ENCODE measurements at places on chromosomes 13 and 19.
A peak's percentile ranks its signal among the peaks of the same experiment; 100 is the strongest.

GRCh38 chr13:100650326-100650725, 24.3 kb downstream of the TMTC4 start:
- DNase-seq: peak; percentile 85

DNA sequence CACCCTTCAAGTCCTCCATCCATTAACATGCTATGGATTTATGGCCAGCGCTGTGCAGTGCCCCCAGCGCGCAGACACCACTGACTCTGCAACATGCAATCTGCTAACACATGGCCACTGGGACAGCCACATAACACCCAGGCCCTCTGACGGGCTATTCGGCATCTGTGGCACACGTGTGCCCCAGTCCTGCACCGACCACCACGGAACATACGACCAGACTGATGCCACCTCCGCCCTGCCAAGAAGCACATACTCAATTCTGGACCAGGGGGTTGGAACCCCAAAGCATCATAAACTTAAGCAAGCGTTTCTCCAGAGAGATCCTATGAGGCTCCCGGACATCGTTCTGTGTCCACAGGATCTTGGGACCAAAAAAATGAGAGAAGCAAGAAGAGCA, 9.8 kb downstream of the STK24 start:
- DNase-seq: no peak

DNA sequence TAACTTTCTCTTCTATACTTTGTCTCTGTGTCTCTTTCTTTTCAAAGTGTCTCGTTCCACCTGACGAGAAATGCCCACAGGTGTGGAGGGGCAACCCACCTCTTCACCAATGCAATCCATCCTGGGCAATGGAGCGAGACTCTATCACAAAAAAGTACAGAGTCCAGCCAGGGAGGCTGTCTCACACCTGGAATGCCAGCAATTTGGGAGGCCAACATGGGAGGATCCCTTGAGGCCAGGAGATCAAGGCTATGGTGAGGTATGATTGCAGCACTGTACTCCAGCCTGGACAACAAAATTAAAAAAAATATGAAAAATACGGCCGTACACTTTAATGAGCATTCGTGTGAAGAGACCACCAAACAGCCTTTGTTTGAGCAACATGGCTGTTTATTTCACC, 2.8 kb upstream of the ZNF600 start:
- DNase-seq: no peak

GRCh38 chr19:43774103-43774939, 6.5 kb downstream of the KCNN4 start:
- peak; percentile 64 for DNase-seq

- no peak for DNase-seq
Measured at GRCh38 chr13:39408512-39408911, 194.5 kb downstream of the LHFPL6 start.

DNA sequence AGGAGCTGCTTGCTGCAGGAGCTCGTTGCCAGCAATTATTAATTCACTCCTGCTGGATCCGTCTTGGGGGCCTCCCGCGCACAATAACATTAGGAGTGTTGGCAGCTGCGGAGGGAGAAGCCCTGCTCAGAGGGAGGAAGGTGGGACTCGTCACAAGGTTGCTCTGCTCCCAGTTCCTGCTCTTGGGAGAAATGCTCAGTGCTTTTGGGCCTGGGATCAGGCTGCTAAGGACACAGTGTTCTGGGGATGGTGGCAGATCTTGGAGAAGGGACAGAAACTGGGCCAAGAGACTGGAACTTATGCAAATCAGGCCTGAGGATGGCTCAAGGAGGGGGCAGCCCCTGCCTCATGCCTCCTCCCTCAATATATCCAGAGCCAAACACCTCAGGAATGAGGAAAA, 78.9 kb upstream of the OLFM4 start:
- DNase-seq: no peak

GRCh38 chr19:11164879-11165406, 9.4 kb upstream of the SPC24 start:
- DNase-seq: no peak

DNA sequence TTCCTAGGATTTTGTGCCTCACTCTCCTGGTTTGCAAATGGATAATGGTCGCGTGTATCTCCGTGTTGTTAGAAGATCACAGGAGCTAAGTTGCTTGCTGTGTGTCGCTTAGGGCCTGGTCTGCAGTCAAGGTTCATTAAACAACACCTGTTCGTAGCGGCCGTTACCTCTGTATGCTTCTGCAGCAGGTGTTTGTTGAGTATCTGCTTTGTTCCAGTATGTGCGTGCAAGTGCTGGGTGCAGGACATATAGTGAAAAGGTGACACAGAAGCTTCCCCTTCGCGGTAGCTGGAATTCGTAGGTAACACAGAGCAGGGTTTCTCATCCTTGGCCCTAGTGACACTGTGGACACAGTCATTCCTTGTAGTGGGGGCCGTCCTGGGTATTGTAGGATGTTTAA, 5.4 kb downstream of the MED25 start:
- peak; percentile 60 for DNase-seq

DNA sequence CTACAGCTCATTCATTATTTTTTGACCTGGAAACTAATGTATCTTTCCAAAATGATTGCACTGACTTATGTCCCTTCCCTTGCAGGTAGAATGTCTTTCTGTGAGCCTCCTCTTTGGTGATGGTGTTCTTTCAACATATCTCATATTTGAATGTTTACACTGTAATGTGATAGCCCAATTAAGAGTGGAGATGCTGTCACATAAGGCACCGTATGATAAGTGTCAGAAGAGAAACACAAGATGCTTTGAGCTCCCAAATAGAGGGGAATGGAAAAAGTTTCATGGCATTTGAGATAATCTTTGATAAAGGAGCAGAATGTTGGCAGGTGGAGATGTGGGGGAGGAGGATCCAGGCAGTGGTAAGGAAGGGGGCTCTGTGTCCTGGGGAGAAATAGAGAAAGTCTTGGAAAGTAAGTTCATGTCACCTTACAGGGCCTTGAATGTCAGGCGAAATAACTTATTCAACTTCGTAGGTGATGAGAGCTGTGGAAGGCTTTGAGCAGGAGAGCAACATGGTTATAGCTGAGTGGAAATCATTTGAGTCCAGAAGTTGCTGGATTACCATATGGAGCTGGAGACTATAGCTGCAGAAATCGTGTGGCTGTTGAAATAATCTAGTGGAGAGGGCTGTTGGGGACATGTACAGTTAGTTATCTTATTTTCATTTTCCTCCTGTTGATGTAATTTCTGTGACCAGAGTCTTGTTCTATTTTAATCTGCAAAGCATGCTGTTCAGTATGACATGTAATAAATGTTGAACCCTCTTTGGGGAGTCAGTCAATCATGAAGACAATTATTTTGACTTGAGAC, 10.3 kb upstream of the RNF113B start:
- peak; percentile 78 for DNase-seq

GRCh38 chr19:16698914-16699313, 20.7 kb upstream of the NWD1 start:
- DNase-seq: peak; percentile 79

DNA sequence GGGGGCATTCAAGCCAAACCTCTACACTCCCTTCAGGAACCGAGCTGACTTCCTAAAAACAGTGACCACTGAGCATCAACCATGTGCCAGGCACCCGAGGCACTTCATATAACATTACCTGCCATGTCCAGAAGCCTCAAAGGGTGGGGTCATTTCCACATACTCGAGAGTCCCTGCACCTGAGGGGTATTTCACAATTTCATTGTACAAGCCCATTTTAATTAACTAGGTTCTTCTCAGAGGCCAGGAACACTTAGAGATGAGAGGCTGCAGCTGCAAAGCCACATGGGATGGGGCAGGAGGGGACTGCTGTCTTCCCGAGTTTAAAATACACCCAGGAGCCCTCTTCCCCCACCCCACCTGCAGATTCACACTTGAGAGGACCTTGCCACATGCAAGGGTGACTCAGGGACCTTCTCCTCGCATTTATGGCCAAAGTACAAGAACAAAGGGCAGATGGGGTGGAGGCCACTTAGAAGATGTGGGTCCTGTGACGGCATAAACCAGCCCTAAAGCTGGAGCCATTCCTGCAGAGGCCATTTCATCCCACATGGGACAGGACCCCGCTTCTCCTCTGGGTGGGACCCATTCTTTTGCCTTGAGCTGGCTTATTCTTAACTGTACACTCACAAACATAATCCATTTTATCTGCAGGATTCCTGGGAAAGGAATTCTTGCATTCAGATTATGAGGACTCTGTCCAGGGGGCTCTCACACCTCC, 43.9 kb downstream of the RAB20 start:
- no peak for DNase-seq

- DNase-seq: no peak
Measured at GRCh38 chr13:98595134-98595533, 18.2 kb upstream of the STK24 start.

DNA sequence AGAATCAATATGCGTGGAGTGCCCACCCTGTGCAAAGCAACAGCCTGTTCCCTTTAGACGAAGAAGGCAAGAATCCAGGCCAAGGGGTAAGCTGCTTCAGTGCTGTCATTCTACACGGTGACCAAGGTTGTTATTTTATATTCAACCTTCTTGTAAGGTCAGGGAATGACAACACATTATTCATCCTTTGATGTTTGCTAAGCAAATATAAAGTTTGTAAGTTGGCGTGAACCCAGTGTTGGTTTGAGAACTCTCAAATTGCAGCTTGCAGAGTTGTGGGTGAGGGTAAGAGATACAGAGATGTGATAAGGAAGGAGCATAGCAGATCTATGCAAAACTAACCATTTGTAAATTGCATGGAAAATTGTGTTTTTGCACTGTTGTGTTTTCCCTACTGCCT, 436.7 kb downstream of the FGF9 start:
- no peak for DNase-seq

DNA sequence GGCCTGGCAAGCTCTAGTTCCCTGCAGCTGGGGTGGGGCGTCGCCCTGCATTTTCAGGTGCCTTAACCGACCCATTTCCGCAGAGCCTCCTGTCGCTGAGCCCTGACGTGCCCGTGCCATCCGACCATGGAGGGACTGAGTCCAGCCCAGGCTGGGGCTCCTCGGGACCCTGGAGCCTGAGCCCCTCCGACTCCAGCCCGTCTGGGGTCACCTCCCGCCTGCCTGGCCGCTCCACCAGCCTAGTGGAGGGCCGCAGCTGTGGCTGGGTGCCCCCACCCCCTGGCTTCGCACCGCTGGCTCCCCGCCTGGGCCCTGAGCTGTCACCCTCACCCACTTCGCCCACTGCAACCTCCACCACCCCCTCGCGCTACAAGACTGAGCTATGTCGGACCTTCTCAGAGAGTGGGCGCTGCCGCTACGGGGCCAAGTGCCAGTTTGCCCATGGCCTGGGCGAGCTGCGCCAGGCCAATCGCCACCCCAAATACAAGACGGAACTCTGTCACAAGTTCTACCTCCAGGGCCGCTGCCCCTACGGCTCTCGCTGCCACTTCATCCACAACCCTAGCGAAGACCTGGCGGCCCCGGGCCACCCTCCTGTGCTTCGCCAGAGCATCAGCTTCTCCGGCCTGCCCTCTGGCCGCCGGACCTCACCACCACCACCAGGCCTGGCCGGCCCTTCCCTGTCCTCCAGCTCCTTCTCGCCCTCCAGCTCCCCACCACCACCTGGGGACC, 1.2 kb downstream of the ZFP36 start:
- no peak for DNase-seq

DNA sequence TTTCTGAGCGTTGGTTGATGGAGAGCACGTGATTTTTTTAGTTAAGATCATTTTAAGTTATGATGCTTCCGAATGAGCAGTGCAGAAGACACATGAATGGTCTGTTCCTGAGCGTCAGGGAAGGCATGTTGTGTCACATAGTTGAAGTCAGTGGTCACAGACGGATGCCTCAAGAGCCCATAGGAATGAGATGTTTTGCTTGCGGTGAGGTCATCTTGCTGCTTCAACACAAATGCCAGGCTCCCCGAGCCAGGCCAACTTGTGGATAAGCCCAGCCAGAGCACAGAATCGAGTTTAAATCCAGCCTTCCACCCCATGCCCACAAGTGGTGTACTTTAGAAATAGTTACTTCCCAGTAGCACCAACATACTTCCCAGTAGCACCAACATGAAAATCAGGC, 5.4 kb downstream of the UPF3A start:
- DNase-seq: no peak

DNA sequence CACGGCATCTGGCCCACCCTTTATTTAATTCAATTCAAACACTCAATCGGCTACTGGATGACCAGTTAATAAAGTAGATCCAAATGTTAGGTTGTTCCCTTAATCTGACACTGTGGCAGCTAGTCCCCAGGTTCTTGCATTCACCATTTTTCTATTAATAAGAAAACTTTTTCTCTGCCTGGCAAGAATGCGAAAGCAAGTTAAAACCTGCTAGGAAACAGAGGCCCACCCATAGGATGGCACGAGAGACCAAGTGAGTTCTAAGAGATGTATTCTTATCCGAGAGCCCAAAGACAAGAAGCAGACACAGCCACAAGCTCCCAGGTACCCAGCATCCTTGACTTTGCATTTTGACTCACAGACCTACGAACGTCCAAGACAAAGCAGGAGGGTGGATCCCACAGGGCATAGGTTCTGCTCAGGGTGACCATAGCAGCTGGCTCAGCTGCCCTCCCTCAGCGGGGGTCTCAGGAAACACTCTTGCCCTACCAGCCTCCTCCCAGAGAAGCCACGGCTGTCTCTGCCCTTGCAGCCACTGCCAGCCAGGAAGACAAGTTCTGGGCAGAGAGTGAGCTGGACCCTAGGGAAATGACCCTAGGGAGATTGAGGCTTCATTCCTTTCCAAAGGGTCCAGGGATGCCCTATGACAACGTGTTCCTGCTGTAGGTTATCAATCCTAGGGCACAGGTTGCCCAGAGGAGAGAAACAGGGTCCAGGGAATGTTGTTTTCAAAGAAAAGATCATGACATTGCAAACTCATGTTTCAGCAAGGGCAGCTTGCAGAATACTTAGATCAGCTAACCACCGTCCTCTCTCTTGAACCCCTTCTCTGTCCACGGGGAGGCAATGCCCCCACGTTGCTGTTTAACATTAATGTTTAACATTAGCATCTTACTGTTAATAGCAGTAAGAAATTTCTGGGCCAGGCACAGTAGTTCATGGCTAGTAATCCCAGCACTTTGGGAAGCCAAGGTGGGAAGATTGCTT, 147.2 kb upstream of the ZNF507 start:
- no peak for DNase-seq

- DNase-seq: peak; percentile 77
Measured at GRCh38 chr19:18251587-18252369, 22.5 kb downstream of the IQCN start.

DNA sequence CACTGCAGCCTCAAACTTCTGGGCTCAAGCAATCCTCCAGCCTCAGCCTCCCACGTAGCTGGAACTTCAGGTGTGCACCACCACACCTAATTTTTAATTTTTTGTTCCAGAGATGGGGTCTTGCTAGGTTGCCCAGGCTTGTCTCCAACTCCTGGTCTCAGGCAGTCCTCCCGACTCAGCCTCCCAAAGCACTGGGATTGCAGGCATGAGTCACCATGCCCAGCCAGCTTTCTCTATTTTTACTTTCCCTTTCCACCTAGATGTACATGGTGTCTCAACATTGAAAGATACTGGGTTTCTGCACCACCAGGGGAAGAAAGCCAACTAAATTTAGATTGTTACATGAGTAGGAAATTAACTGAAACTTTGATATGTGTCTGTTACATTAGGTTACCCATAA, 13.8 kb upstream of the ZNF846 start:
- no peak for DNase-seq

DNA sequence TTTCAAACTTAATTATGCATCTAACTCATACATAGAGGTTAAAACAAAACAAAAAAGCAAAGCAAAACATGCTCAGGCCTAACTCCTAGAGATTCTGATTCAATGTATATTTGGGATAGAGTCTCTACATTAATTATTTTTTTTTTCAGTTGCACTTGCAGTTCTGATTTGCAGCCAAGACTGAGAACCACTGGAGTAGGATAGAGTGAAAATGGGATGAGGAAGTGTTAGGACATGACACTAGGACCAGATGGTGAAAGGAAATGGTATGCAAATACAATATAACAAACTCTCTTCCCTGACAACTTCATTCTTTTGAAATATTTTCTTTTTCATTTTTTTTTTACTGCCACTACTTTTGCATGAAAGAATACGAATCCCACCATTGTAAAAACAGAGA, 1.8 kb downstream of the CCDC122 start:
- DNase-seq: peak; percentile 36
